Neural progenitor cell (in vitro differentiated cells): ENCODE measurements at places on chromosomes 4 and X.

DNA sequence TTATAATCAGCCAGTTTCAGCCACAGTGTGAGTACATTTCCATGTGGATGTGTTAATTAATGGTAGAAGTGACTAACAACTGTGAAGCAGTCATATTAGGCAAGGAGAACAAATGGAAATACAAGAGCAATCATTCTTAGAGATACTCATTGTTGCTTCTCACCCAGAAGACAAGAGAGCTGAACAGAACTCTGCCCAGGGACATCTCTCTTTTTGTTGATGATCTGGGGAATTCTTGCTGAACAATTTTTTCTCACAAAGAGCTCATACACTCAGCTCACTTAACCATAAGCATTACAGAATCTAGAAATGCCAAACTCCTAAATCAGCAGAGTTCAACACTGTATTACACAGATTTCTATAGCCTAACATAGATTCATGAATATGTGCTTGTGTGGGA, 150.1 kb downstream of the COMMD8 start:
- DNase-seq, result no peak

- no peak for DNase-seq
Observed at GRCh38 chr4:48931459-48931858, 24.9 kb upstream of the OCIAD2 start.

DNA sequence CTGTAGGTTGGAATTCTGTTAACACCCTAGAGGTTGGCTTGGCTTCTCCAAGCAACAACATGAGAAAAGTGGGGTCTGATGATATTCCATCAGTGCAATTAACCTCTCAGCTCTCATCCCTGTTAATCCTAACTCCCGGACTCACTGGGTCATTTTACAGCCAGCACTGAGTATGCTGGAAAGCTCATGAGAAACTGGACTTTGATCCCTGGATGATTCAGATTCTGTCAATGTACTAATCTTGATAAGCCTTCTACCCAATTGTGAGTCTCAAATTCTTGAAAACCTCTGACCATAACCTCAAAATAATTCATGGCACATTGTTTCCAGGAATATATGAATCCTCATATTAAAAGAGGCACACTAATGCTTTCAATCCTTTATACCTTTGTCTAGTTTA, 244.3 kb upstream of the DCAF8L1 start:
- DNase-seq, result no peak

DNA sequence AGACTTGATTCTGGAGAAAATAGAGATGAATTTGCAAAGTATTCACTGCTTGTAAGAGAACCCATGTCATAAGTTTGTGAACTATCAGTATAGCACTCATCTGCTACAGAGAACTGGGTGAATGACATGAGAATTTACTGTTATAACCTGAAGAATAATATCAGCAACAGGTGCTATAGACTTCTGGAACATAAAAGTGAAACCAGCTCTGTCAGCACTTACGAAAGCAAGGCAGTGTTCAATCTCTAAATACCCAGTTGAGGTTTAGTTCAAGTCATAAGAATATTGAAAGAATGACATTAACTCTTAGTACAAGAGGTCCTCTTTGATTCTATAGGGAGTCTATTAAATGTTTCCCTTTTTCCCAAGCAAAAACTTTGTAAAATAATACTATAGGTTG, 232.9 kb upstream of the ANKRD50 start:
- no peak for DNase-seq

DNA sequence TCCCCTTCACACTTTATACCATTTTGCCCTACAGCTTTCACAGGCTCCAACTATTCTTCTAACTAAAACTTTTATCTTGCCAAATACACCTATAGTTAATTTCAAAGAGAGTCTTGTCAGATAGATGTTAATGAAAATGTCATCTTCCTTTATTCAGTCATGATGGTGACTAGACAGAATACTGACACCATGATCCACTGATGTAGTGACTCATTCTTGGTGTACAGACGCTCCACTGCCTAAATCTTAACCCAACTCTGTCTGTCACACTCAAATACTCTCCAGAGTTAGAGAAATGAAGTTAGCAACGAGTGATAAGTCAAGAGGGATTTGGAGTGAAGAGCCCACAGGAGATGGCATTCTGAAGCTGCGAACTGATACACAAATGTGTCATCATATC, 32.1 kb upstream of the HDAC8 start:
- DNase-seq, result no peak

GRCh38 chr4:38696697-38697096, 32.7 kb downstream of the KLF3 start:
- DNase-seq, result no peak

DNA sequence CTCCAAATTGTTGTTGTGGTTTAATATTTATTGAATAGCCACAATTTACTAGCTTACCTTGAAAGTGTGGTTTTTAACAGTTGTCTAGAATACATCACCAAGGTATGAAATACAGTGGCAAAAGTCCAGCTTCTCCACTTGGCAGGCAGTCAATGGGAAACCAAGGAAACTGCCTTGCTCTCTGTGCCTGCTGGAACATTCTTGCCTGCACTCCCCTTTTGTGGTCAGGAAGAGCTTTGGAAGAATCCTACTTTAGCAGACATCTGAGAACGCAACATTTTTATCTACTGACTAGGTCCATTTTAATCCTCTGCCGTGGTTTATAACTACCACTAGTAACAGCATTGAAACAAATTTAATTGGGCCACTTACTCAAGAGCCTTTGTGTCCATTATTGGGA, 64.5 kb downstream of the TENM3 start:
- DNase-seq, result no peak

DNA sequence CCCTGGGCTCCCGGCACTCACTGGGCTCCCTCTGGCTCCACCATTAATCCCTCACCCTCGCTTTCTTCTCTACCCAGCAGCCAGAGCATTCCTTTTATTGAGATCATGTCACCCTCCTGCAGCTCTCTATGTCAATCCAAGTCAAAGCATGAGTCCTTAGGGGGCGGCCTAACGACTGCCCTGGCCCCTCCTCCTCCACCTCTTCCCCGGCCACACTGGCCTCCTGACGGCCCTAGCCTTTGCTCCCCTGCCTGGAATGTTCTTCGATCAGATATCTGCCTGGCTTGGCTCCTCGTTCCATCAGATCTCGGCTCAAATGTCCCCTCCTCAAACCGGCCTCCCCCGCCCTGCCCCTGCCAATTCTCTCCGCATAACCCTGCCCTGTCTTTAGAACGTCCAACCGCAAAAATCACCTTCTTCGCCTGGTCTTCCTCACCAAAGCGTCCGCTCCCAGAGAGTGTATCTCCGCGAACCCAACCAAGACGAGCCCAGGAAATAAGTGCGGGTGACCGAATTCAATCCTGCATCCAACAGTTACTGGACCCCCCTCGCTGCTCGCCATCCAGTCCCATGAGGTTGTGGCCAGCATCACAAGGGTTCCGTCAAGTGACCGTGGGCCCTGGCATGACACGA, 722 bp upstream of the PNCK start:
- DNase-seq, result peak; percentile 69

GRCh38 chr4:113616443-113616842, 145.1 kb downstream of the CAMK2D start:
- no peak for DNase-seq

DNA sequence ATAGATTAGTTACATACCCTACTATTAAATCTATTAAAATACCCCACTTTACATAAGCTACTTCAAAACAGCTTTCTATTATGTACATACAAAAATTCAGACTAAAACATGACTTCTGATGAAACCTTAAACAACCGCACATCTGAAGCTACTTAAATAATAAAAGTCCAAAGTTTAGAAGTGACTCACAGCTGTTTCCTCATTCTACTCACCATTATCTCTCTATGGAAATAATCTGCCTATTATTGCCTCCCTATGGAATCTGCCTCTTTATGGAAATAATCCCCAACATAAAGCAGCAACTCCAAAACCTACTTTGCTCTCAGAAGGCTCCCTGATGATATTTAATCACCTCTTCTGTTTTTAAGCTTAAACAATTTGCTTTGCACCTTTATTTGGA, 15.7 kb upstream of the BANK1 start:
- DNase-seq, result no peak

DNA sequence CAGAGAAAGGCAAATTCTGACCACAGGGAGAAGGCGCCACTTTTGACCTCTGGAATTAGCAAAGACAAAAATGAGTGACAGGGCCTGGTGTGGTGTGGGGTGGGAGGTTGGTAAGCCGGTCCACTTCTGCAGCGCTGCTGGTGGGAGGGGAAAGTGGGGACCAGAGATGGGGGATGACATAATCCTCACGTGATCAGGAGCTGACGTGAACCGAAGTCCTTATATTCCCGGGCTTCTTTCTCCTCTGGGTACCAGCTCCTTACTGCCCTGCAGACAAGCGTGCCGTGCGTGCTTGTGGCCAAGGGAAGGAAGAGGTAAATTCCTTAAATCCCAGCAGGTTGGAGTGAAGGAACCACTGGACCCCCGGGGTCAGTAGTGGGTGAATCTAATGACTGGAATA, at the start of gene TCEAL7:
TSS of gene TCEAL7 (plus strand) at position 249 of the 400 bp plus-strand sequence. CDS start 1,165 bp downstream, outside the sequence.
- DNase-seq, result peak; percentile 33

DNA sequence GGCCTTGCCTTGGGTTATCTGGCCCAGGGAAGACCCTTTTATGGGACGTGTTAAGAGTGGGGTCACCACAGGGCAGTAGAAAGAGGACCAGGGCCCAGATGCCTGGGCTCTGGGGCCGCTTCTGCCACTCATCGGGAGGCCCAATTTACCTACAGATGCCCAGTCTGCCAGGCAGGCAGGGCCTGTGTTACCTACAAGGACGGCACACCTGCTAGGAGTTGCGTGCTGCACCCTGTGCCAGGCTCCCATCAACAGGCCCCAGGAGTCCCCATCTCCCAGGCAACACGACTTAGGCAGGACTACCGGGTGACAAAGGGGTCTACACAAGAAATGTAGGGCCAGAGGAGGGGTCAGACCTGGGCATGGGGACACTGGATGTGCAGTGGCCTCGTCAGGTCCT, 34.6 kb downstream of the WDR1 start:
- DNase-seq, result no peak

DNA sequence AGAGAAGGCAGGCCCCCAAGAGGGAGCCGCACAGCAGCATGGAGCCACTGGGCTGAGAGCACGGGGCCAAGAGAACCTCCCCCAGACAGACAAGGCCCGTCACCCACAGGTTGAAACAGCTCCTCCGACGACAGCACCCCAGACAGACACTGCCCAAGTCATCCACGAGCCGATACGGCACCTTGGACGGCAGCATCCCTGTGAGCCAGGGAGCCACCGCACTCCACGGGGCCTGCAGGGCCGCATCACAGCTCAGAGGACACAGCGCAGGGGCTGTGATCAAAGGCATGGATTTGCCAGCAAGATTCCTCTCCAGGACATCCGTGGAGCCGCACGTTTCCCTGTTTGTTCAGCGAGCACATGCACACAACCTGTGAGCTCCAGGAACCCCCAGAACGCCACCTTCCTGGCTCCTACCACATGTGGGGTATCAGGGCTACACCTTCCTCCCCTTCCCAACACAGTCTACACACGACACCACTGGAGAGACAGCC, 3.9 kb downstream of the CTBP1 start:
- no peak for DNase-seq

- DNase-seq, result no peak
Observed at GRCh38 chr4:1175635-1176229, 3.3 kb upstream of the SPON2 start.

- peak; percentile 8 for DNase-seq
Observed at GRCh38 chr4:94947681-94948108, 189.9 kb downstream of the BMPR1B start.

DNA sequence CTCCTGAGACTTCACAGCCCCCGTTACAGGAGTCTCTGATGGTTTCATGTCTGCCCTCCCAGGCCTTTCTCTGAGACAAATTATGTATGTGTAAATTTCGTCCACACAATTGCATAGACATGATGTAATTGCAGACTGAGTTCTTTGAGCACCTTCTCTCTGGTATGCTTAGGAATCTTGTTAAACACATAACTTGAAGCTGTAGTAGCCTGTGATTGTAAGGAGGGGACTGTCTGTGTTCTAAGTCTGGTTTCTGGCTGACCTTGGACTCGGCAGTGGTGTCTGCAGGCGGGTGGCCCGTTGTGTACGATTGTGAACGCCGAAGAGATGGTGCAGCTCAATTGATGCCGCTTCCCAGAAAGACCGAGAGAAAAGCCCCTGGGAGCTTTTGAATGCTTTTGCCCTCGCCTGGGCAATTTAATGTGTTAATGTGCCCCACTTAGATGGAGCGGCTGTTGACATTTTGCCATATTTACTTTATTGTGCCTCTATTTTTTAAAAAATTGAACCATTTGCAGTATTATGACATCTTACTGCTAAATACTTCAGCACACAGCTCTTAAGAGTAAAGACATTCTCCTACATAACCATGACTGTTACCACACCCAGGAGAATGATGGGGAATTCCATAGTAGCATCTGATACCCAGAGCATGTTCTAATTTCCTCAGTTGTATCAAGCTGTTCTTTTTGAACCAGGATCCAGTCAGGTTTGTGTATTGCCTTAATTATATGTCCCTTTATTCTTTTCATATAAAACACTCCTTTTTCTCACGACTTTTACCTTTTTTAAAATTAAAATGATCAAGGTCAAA, 58.4 kb upstream of the TADA2B start:
- DNase-seq, result no peak

GRCh38 chr4:127936974-127937373, 28.0 kb downstream of the MFSD8 start:
- DNase-seq, result no peak

GRCh38 chr4:26268246-26268645, 52.6 kb upstream of the RBPJ start:
- no peak for DNase-seq

DNA sequence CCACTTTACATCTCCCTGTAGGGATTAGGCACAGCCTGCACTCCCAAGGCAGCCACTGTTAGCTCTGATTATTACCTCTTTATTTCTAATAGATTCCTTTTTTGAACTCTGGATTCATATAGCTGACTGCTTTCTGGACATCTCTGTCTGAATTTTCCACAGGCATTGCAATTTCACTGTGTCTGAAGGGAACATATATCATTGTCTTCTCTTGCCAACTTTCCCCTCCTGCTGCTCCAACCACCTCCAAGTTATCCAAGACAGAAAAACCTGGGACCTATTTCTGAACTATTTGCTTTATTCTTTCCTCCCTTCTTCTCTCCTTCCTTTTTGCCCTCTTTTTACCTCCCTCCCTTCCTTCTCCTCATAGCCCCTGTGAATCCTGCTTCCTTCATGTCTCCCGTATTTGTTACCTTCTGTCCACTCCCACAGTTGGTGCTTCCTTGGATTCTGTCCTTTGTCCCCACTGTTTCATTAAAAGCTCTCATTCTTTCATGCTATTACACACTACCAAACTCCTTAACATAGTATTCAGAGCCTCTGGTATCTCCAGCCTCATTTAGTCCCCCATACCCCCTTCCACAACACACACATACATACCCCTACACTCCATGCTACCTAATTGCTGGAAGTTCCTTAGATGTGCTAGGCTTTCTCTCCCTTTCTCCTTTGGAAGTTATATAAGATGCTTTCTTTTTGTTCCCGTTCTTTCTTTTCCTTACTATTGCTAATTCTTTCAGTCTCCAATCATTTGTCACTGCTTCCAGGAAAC, 34.7 kb downstream of the FGF2 start:
- no peak for DNase-seq

DNA sequence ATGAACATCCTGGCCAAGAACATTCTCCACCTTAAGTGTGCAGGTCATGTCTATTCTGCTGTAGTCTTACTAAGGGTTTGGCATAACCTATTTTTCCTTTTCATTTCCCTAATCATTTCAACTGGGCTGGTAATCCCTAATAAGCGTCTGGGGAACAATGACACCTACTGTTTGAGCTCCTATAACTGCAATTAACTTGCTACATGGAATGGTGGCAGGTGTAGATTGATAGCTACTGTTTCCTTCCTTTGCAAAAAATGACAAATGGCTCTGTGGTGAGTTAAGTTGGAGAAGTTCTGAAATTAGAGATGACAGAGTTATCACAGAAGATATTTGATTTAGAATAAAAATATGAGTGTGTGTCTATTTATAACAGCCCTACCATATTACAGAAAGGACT, 104.5 kb upstream of the NAP1L5 start:
- DNase-seq, result no peak

- no peak for DNase-seq
Observed at GRCh38 chr4:73865431-73866096, 3.6 kb upstream of the CXCL1 start.
